Upper lobe of left lung (tissue), 6 donors: ENCODE measurements at places on chromosomes 3 and 15. TPM values are rescaled to one million over a fixed set of nuclear protein-coding genes. Genes with fewer than 3 reads are reported as not detected.

GRCh38 chr3:166721466-166721865 is 658.6 kb downstream of the ZBBX start:
- DNase-seq: no peak
- H3K36me3 ChIP-seq: no peaks in the 10 kb centered on the region
- H3K27me3 ChIP-seq: no peaks in the 10 kb centered on the region
- H3K27ac ChIP-seq: no peak overlapping the region
- no peaks in the 10 kb centered on the region for H3K4me1 ChIP-seq
- H3K4me3 ChIP-seq: no peak overlapping the region

DNA sequence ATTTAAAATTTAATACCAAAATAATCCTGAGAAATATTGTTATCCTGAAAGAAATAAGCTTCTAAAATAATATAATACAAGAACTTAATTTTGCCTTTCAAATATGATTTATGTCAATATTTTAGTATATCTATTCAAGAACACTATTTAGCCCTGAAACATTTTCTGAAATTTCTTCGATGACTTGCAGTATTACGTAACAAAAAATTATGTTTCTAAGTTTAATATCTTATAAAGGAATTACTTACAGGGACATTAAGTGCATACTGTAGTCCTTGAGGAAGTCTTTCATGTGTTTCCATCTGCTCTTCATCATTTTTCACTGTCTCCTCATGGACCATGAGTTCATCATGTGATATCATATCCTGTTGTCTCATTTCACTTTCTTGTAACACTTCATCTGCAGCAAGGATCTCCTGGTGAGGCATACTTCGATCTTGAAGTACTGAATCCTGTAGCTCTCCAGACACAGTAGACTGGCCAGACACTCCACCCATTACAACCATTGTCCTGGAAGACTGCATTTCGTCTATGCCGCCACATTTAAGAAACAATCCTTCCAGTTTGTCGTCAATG is 62.0 kb downstream of the ZNF148 start:
- H3K4me3 ChIP-seq: no peak overlapping the region
- H3K4me1 ChIP-seq: peaks cover 2% of the 10 kb centered on the region
- DNase-seq: no peak
- no peaks in the 10 kb centered on the region for H3K27me3 ChIP-seq

DNA sequence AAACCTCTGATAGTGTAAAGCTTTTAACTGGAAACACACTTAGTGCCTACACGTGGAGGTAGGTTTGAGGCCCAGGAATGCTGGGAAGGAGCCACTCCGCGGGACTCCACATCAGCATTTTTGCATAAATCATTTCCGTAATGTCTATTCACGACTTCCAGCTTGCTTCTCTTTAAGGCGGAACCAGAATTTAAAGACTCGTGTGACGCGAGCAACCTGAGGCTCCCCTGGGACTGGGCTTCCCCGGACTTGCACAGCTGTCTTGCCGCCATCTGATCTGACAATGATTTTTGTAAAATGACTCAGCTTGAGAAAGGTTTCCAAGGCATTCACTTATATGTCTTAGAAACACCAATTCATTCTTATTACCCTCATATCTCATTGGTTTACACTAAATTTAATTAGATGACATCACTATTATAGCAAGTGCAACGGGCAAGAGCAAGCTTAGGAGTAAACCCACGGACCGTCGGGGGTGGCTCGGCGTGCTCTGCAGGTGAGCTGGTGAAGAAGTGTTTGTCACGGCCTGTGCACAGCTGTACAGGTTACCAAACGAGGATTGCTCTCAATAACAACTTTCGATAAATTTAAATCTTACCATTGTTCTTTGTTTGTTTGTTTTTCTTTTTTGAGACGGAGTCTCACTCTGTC is 95.2 kb downstream of the CHSY1 start:
- DNase-seq: no peak
- H3K36me3 ChIP-seq: no peaks in the 10 kb centered on the region
- H3K27me3 ChIP-seq: no peaks in the 10 kb centered on the region

DNA sequence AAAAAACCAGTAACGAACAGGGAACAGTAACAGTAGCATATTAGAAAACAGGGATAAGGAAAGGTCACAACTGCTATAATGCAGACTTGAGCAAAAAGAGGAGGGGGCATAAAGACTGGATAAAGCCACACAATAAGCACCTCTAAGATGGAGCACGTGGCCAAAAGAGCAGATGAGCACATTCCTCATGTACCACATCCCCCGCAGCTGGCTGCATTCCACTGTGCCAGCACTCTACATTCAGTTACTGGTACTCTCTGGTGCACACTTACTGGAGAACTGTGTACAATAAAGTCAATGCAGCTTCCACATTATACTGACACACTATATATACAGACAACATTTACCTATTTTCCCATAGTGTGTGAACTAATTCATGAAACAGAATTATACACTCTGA is 64.7 kb downstream of the UBE3A start:
- peaks cover 10% of the 10 kb centered on the region for H3K36me3 ChIP-seq
- H3K4me3 ChIP-seq: no peak overlapping the region
- no peak overlapping the region for H3K27ac ChIP-seq

DNA sequence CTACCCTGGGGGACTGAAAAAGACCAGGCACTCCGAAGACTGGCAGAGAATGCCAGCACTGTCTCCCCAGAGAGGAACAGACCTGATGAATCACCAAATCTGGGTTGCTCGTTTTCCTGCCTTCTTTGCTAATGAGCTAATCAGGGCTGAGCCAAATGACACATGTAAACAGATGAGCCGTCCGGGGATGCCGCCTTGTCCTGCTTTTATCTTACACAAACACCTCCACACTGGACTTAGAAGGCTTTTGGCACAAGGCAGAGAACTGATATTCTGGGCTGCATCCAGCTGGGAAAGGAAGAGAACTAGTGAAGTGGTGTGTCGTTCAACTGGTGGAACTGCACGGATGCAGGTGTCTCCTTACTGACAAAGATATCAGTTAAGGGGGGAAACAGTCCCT is 88.1 kb downstream of the MECOM start:
- H3K4me1 ChIP-seq: peaks cover 6% of the 10 kb centered on the region
- DNase-seq: no peak
- no peaks in the 10 kb centered on the region for H3K36me3 ChIP-seq
- no peaks in the 10 kb centered on the region for H3K27me3 ChIP-seq

DNA sequence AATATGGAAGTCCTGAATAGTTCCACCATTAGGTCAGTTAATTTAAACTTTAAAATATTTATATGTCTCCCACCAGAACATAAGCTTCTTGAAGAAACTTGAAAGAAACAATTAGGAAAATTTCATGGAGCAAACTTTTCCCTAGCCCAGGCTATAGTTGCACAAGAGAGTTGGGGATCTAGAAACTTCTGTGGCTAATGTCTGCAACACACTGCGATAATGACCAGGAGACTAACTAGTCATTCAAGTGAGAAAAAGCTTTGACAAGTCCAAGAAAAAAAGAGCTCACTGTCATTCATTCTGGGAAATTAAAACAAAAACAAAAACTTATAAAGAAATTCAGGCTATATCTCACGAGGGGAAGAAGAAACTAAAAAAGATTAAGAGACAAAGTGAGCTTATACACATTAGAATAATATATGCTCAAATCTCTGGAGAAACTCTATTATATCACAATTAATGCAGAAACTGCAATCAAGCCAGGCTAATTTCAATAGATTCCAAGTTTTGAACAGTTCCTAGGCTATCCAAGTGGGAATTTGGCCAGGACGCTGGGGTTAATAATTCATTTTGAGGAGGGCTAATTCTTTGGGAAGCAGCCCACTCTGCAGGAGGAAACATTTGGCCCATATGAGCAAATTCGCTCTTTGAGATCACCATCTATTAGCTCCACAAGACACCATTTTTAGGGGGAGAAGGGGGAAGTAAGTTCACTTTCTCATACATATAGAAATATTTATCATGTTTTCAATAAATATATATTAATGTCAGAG is 134.6 kb downstream of the MEIS2 start:
- H3K27ac ChIP-seq: no peak overlapping the region
- H3K4me1 ChIP-seq: no peaks in the 10 kb centered on the region
- DNase-seq: no peak
- H3K36me3 ChIP-seq: no peaks in the 10 kb centered on the region

GRCh38 chr3:40494698-40495097 is 11.1 kb upstream of the ZNF620 start:
- H3K27me3 ChIP-seq: no peaks in the 10 kb centered on the region
- H3K27ac ChIP-seq: no peak overlapping the region
- H3K4me3 ChIP-seq: no peak overlapping the region
- no peaks in the 10 kb centered on the region for H3K4me1 ChIP-seq
- no peaks in the 10 kb centered on the region for H3K36me3 ChIP-seq
- no peak for DNase-seq

- H3K4me1 ChIP-seq: no peaks in the 10 kb centered on the region
- H3K27me3 ChIP-seq: no peaks in the 10 kb centered on the region
- H3K36me3 ChIP-seq: no peaks in the 10 kb centered on the region
- no peak for DNase-seq
- no peak overlapping the region for H3K4me3 ChIP-seq
These were observed 200.1 kb upstream of the GAP43 start for GRCh38 chr3:115423170-115423569.

DNA sequence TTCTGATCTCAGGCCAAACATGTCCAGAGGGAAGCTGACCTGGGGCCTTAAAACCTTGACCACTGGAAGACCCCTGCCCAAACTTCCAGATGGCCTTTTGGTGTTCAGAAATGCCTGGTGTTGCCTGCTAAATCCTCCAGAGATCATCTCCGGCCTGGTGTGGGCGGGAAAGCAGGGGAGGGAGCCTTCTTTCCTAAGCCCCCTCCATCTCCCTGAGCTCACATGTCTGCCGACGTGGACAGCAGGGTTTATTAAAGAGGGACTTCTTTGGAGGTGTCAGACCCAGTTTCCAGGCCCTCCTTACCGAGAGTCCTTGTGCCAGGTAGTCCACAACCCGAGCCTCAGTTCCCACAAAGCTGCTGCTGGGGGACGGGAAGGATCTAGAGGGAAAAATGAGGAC is 55.9 kb upstream of the SLC6A1 start:
- H3K27me3 ChIP-seq: no peaks in the 10 kb centered on the region
- no peak for DNase-seq
- H3K4me3 ChIP-seq: no peak overlapping the region
- H3K27ac ChIP-seq: no peak overlapping the region

GRCh38 chr3:116950301-116951055 is 240.9 kb downstream of the TUSC7 start:
- no peaks in the 10 kb centered on the region for H3K36me3 ChIP-seq
- H3K4me1 ChIP-seq: no peaks in the 10 kb centered on the region
- peak overlapping the region; percentile 39 for H3K27ac ChIP-seq
- no peaks in the 10 kb centered on the region for H3K27me3 ChIP-seq

DNA sequence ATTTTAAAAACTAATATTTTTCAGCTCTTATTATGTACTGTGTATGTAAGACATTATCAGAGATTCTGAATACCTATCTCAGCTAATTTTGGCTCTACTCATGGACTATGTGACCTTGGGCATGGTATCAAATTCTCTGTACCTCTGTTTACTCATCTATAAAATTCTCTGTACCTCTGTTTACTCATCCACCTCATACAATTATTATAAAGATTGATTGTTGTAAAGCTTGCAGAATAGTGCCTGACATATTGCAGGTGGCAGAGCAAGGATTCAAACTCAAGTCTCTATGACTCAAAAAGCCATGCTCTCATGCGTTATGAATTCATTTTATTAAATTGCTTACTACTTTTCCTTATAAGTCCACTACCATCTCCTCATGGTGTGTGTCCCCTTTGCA is 151.9 kb upstream of the ARL6 start:
- no peaks in the 10 kb centered on the region for H3K27me3 ChIP-seq
- DNase-seq: no peak
- no peak overlapping the region for H3K4me3 ChIP-seq
- H3K27ac ChIP-seq: no peak overlapping the region
- H3K4me1 ChIP-seq: no peaks in the 10 kb centered on the region

DNA sequence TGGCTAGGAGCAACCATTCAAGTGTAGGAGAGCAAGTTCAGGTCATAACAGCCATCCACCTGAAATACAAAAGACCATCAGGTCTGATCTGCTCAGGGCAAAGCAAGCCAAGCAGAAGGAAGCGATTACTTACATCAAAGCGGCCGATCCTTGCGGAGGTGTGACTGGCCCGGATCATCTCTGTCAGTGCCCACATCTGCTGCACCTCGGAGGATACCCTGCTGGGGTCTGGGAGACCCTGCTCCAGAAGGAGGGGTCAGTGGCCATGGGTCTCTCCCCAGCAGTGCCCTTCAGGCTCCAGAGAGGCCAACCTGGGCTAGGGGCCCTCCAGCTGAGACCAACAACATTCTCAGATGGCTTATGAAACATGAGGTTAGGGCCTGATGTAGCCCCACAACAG is 2.5 kb upstream of the AMT start:
- peaks cover 19% of the 10 kb centered on the region for H3K36me3 ChIP-seq
- H3K27me3 ChIP-seq: no peaks in the 10 kb centered on the region
- no peak overlapping the region for H3K27ac ChIP-seq
- DNase-seq: no peak
- peaks cover 8% of the 10 kb centered on the region for H3K4me1 ChIP-seq

DNA sequence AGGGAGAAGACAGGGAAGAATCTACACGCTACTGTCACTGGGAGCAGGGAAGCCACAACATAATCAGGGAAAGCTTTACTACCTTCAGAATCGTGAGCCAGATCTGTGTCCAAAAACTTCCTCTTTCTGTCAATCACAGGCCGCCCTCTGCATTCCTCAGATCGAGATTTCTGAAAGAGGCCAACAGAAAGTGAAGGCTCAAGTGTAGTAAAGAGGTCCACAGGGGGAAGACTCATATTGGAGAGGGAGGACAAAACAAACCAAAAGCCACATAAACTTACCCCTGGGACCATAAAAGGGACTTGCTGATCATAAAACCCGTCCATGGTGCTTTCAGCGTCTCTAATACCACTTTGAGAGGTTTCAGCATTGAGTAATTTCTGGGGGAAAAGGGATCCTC is 3.3 kb downstream of the ETV5 start:
- no peaks in the 10 kb centered on the region for H3K36me3 ChIP-seq
- H3K4me3 ChIP-seq: peak overlapping the region; percentile 81
- no peak for DNase-seq
- no peaks in the 10 kb centered on the region for H3K27me3 ChIP-seq
- H3K4me1 ChIP-seq: peaks cover 18% of the 10 kb centered on the region

DNA sequence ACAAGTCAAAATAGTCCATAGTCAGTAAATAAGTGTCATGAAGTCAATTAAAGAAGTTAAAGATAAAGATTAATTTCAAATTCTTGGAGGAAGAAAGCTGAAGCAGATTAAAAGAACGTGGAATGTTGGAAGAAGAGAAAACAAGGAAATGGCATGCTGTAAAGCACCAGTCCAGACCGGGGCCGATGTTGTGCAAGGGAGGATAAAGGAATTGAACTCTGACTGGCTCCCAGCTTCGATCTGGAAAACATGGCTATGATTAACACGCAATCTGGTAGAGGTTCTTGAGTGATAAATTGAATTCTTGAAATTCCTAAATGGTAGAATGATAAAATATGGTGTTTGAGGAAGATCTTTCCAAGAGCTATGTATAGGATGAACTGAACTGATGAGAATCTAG is 194.4 kb downstream of the MEIS2 start:
- no peak for DNase-seq
- no peak overlapping the region for H3K4me3 ChIP-seq
- H3K4me1 ChIP-seq: peaks cover 13% of the 10 kb centered on the region
- no peak overlapping the region for H3K27ac ChIP-seq
- no peaks in the 10 kb centered on the region for H3K27me3 ChIP-seq

The THBS1 gene
- total RNA-seq: 495 TPM

The MOBP gene
- total RNA-seq: not detected

The ZBBX gene
- 81.3 TPM for total RNA-seq

The GOLGA8Q gene
- 0.44 TPM for total RNA-seq

The SLC9C1 gene
- not detected for total RNA-seq
